ENCODE measurements at places on chromosomes 3 and 15. TPM values are rescaled to one million over a fixed set of nuclear protein-coding genes. Genes with fewer than 3 reads are reported as not detected.

- no peak for DNase-seq
Observed at GRCh38 chr3:13256845-13257244, 163.3 kb downstream of the NUP210 start.

CLDN16 gene
- total RNA-seq = not detected

DNA sequence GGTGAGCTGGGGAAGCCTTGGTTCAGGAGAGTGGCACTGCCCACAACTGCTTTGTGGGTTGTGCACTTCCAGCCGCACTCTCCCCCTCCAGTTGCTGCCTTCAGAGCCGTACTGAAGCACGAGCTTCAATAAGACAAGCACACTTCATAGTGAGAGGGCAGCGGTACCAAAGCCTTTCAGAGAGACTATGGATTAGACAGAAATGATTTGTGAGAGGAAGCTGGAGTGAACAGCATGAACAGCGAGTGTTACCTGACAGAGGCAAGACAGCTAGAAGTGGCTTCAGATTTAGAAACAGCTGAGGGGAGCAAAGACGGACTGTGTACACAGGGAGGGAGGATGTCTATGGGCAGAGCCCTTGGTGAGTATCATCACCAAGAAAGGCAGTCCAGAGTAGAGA, 31.1 kb downstream of the HCLS1 start:
- no peak for DNase-seq

RTP3 gene
- total RNA-seq = not detected

PRKCD gene
- 17.5 TPM for total RNA-seq
